NCI-H1694 (cell line): ENCODE measurements at places on chromosomes 16 and 17.

GRCh38 chr17:18071751-18072150 lies 16.0 kb upstream of the DRG2 start:
- DNase-seq = no peak

DNA sequence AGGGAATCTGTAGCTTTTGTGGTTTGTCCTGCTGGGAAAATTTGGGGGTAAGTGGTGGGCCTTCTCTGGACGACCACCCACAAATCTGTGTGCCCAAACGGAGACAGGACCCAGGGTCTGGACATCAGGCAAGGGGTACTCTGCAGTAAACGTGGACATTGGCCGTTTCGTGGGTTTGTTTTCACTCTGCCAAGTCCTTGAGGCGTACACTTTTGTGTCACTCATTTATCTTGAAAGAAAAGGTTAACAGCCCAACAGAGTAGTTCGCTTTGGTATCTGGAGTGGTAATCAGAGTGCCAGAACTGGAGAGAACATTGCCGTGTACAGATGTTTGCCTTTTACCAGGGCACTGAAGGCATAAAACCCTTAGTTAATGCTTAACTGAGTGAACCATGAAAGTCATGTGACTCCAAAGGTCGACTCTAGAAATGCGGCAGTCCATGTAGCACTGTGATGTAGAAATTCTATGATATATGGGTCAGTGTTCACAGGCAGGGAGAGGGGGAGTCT lies 15.4 kb downstream of the NAA60 start:
- DNase-seq = no peak

GRCh38 chr17:62925267-62925836 lies 40.7 kb upstream of the TANC2 start:
- no peak for DNase-seq

- no peak for DNase-seq
Measured at GRCh38 chr17:76972046-76972641, 103.9 kb downstream of the MGAT5B start.

- DNase-seq = no peak
Measured at GRCh38 chr16:74034200-74034599, 262.4 kb upstream of the PSMD7 start.

DNA sequence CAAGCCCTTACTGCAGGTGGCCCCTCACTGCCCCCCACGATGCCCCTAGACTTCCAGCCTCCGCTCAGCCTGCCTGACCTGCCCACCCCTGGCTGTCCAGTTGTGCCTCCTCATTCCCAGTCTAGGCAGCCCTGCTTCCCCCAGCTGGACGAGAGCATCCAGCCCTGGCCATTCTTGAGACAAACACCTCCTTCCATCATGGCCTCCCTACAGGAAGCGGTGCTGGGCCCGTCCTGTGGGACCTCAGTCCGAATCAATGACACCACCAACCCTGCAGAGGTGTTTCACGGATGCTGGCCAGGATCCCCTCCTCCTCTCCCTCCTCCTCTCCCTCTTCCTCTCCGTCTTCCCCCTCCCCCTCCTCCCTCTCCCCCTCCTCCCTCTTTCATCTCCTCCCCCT lies 28.3 kb downstream of the CCDC40 start:
- DNase-seq = no peak
